Motor neuron (in vitro differentiated cells): ENCODE measurements at places on chromosomes 7 and 10. TPM values are rescaled to one million over a fixed set of nuclear protein-coding genes. Genes with fewer than 3 reads are reported as not detected.

UNC5B gene
- 5.0 and 5.4 TPM in 2 replicates for total RNA-seq

FOXI2 gene
- total RNA-seq: 0.32 TPM in 1 of 2 replicates, not detected in the other

RAMP3 gene
- total RNA-seq: 0.13 and 0.14 TPM in 2 replicates

CYP2C18 gene
- total RNA-seq: 0.27 TPM in 1 of 2 replicates, not detected in the other

OGDHL gene
- total RNA-seq: 21.9 and 33.9 TPM in 2 replicates

GDF10 gene
- 0.09 and 0.17 TPM in 2 replicates for total RNA-seq

ALOX5 gene
- total RNA-seq: 0.38 TPM in 2 replicates

- ATAC-seq: no peak
Measured at GRCh38 chr10:75438275-75438674, 6.9 kb downstream of the LRMDA start.

DNA sequence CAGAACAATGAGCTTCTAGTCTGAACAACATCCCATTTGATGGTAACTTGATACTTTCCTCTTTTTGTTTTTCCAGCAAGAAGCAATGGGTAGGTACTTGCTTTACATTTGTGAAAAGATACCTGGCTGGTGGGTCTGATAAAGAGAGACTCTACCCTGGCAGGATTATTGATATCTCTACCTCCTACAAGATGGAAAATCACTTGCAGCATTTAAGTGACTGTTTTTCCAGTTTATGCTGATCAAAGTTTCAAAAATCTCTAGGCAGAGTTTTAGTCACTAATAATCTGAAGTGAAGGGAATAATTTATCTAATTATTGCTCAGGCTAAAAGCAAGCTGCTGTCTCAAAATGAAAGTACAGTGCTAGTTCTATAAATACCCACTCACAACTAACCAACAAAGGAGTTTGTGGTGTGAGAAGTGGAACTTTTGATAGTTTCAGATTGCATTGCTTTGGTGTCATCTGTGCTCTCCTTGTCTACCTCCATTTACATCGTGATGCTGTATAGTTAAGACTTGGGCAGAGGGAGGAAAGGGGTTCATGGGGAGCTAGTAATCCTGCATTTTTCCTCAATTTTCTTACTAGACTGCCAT, 86.0 kb upstream of the ANKRD1 start:
- no peak for ATAC-seq

DNA sequence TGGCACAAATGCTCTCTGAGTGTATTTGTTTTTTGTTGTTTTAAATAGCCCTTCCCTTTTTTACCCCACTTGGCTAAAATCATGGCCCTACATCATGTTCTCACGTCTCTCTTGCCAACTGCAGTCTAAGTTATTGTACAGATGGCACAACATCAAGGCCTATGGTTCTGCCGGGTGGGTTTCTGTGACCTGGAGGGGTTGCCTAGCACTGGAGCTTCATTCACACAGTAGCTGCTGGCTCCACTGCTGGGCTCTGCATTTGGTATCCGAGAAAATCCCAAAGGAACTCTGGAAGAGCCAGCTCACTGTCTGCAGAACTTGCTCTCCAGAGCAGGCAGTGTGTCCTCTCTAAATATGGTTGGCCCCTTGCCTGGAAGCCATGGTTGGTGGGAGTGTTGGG, 120.6 kb downstream of the LRRC4 start:
- peak; percentile 68 for ATAC-seq

DNA sequence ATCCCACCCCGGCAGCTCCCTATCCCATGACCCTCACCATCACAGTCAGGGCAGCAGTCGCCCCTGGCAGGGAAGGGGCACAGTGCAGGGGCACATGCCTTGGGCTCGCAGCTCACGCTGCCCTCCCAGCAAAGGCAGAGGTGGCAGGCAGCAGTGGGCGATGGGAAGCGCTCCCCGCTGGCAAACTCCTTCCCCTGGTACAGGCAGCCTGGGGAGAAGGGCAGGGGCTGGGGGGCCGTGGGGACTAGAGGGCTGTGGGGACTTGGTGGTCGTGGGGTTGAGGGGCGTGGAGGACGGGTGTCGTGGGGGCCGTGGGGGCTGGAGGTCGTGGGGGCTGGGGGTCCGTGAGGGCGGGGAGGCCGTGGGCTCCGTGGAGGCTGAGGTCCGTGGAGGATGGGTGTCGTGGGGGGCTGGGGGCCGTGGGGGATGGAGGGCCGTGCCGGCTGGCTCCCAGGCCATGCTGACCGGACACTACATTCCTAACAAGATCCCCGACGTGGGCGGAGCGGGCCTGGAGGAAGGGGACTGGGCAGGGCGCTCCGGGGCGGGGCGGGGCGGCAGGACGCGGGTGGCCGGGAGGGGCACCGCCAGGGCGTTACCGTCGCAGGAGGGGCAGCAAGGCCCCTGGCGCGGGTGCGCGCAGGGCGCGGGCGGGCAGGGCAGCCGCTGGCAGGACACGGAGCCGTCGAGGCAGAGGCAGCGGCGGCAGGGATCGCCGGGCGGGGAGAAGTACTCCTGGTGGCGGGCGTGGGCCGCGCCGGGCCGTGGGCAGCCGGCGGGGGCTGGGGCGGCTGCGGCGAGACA, 20.0 kb downstream of the KCP start:
- peak; percentile 32 for ATAC-seq

GRCh38 chr10:85832988-85833387, 533.6 kb downstream of the GRID1 start:
- no peak for ATAC-seq

GRCh38 chr7:50449501-50449880, 659 bp downstream of the FIGNL1 start:
- no peak for ATAC-seq

DNA sequence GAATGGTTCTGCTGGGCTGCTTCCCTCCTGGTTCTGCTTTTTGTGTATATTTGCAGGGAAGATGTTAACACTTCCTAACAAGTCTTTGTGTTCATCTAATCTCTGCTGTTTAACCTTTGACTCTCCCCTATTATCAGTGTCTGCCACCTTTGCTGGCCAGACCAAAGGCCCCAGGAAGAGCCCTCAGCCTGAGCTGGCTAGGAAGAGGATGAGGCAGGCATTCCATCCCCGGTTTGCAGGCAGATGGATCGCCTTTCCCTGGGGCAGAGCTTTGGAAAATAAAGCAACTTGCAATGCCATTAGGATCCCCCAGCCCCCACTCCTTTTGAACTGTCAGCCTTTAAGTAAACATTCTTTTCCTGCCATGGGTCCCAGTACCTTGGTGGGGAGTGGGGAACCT, 19.0 kb downstream of the DPCD start:
- no peak for ATAC-seq

DNA sequence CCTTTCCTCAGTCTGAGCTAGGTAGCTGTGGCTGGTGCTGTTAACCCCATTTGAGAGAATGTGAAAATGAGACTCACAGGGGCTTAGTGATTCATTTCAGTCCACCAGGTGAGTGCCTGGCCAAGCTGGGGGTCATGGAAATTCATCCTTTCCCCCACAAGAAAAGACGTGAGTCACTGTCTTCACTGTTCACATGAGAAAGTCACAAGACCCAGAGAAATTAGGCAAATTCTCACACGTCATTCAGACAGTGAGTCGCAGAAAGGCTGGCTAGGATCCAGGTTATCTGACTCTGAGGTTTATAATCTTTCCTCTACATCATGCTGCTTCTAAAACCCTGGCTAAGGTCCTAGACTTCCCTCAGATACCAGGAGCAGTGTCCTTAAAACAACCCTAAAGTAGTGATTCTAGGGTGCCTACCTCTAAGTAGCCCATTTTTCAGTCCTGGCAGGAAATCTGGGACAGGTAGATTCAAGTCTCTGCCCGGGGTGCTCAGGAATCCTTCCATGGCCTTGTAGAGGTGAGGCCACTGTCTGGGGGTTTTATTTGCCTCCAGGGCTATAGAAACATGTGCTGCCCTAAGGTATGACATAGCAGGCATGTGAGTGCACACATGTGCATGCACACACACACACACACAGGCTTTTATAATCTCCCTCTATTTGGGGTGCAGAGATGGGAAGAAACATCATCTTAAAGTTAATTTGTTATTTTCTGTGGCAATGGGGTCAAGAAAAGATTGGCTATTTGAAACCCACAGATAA, 427.9 kb upstream of the CELF2 start:
- peak; percentile 67 for ATAC-seq

DNA sequence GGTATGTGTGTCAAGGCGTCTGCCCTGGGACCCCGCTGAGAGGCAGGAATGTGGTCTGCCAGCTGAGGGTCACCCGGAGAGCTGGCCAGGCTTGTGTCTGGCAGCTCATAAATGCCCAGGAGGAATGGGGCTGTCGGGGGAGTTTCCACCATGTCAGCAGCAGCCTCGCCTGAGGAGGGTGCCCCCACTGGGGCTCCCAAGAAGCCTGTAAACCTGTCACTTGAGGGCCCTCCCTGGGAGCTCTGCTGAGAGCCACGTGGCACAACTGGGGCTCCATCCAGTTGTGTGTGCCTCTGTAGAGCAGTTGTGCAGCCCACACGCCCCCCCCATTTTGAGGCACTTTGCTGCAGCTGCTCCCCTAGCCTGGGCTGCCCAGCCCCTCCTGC, 70.6 kb downstream of the NEURL1 start:
- peak; percentile 64 for ATAC-seq

DNA sequence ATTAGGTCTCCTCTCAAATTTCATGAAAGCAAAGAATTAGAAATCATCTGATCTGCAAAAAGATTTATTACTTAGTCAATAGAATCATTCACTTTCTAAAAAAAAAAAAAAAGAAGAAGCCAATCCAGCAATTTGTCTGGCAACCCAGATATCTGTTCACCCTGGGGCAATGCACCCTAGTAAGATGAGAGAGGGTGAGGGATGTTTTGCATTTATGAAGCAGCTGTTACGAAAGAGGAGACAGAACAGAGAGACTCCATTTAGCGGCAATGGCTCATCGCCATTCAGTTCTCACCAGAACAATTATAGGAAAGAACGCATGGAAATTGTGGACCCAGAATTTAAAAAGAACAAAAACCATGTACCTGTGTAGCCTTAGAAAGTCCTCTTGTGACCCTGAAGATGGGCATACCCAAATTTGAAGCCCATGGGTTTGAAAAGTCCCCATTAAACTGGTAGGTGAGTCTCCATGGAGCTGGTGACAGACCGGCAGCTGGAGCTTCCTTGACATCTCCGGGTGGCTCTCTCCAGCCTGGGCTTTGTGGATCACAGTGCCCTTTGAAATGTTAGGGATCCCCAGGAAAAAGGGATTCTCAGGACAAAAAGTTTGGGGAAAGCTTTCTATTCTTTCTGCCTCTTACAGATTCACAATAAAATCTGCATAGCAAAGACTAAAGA, 45.5 kb upstream of the CCDC3 start:
- no peak for ATAC-seq

- peak; percentile 65 for ATAC-seq
Measured at GRCh38 chr7:90320801-90321494, at the start of gene FAM237B. Gene FAM237B, minus strand, starts transcription at chr7:90321304. Its CDS starts 1,556 bp downstream, at chr7:90319748.

DNA sequence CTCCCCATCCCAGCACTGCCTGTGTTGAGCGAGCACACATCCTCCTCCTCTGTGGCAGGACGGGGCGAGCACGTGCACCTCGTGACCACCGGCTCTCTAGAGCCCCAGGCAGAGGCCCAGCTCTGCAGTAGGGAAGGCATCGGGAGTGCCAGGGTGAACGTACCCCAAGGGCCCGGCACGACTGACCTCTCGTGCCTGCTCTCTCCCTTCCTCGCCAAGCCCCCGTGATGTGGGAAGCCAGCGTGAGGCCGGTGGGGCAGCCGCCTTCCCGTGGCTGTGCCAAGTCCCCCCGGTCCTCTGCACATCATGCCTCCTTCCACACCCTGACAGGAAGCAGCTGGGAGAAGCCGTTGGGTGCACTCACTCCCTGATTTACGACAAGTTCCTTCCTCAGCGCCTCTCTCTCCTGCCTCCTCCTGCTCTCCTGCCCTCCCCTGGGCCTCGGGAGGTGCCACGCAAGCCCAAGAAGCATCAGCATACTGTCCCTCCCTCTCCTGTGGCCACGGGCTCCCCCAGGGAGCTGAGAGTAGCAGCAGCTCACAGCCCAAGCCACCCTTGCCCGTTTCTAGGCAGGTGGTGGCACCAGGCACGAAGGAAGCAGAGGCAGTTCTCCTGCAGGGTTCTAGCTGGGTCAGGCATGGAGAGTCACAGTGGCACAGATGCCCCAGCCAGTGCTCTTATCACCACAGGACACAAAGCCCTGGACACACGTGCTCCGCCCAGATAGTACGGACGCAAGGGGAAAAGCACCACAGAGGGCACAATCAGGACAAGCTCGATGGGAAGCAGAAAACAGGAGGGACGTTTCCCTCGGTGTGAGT, 47.0 kb downstream of the AMZ1 start:
- ATAC-seq: peak; percentile 93

DNA sequence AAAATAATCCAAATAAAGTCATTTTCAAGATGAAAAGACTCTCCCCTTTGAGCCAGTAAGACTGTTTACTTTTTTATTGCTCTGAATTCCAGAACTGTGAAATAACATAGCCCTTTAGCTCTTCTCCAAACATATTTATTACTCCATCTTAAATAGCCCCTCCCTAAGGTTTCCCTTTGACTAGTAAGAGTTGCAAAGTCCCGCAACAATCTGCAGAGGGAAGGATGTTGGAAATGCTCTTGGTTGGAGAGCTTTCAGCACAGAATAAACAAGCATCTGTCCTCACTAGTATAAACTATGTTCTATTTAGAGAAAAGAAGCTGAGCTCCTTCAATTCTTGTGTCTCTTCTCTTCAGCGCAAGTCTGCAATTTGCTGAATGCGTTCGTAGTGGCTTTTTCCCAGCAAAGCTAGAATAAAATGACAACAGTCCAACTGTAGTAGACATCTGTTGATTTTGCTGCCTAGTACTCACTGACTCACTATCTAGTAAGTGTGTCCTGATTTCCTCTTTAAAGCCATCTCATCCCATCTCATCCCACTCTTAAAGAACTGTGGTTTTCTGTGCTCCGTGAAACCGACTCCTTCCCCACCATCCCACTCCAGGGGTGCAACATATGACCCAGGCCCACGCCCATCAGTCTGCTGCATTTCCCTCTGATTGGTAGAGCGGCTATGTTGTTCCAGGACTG, 104.0 kb downstream of the FAM107B start:
- ATAC-seq: peak; percentile 68

DNA sequence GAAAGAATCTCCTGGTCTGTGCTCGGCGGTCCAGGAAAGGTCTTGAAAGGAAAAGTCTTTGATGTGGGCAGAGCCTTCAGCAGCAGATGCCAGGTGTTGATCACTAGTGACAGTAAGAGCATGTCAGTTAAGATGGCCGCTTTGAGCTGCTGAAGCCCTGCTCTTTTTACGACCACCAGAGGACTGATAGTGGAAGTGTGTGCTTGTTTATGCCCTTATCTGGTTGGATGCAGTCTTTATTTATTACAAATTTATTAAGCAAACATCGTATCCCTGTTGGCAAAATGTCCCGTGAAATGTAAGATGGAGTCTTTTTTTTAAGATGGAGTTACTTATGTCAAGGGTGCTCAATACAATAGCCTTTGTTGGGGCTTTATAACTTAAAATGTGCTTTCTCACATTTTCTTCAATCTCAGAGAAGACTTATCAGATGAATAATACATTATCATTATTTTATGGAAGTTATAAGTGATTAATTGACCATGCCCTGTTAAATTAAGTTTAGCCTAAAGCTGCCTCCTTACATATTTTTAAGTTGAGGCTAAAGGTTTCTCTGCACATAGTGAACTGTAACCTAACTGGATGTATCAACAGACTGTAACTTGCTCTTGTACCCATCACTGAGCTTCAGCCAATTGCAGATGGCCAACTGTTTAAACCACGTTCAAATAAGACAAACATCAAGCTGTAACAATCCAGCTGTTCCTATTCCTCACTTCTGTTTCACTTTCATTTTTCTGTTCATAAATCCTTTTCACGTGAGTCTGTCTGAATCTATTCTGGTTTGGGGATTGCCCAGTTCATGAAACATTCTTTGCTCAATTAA, 97.4 kb upstream of the PIK3CG start:
- ATAC-seq: no peak

GRCh38 chr7:31857172-31857571, 170.2 kb downstream of the PPP1R17 start:
- ATAC-seq: no peak

GRCh38 chr10:99520847-99521764, 11.6 kb upstream of the NKX2-3 start:
- ATAC-seq: no peak

- peak; percentile 94 for ATAC-seq
Measured at GRCh38 chr7:95264363-95264891, 59.9 kb downstream of the PON1 start.
